ENCODE measurements at places on chromosomes 7 and 10.

DNA sequence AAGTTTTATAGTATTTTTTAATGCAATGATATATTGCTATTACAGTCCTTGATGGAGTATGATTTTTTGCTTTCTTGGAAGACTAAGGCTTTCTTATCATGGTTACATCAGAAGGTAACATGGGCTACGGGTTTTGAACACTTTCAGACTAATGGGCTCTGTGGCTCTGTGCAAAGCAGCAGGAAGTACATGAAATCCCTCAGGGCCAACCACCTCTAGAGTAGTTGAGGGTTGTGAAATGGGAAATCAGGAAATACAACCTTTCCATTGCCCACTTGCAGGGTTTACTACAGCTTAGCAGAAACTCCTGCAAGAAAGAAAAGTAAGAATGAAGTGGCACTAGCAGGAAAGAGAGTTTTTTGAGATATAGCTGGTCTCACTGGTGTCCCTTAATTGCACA is 853.5 kb downstream of the KCNMA1 start:
- DNase-seq = no peak

GRCh38 chr10:48381971-48382370 is 75.5 kb downstream of the MAPK8 start:
- no peak for DNase-seq

GRCh38 chr7:121166916-121167315 is 161.9 kb upstream of the WNT16 start:
- peak; percentile 4 for DNase-seq

- no peak for DNase-seq
Observed at GRCh38 chr10:30806850-30807249, 177.3 kb upstream of the LYZL2 start.

DNA sequence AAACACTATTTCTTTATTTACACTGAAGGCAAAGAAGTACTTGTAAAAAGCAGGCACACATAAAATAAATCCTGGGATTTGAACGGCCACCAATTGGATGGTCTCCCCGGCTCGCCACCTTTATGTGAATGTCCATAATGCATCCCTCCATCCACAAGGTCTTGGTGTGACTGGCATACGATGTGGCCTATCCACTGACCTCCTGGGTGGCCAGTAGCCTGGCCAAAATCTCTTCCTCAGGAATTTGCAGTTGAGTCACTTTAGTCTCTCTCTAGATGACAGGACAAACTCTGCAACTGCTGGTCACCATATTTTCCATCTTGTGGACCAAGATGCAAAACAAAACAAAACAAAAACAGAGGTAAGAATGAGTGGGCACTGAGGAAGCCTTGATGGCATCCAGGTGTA is 39.1 kb downstream of the CDK1 start:
- DNase-seq = no peak

DNA sequence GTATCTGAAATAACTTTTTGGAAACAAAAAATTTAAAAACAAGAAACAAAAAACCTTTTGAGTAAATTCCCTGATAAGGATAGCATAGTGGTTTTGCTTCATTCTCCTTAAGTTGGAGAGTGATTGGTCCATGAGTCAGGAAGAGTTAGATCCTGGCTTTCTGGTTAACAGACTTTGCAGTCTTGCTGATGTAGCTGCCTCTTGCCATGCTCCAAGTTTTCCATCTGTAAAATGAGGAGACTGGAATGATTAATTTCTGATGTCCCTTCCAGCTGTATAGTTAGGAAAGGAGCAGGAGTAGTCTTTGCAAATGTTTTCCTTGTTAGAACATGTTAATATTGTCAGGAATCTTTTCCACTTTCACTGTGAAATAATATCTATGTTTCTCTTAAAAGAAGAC is 266.6 kb downstream of the DNAJB9 start:
- no peak for DNase-seq

- no peak for DNase-seq
Observed at GRCh38 chr10:119742947-119743648, 17.2 kb downstream of the INPP5F start.

GRCh38 chr7:7159063-7159658 is 23.2 kb upstream of the C1GALT1 start:
- DNase-seq = no peak

GRCh38 chr7:88329532-88330463 is 23.1 kb upstream of the STEAP4 start:
- DNase-seq = no peak

- DNase-seq = peak; percentile 100
Observed at GRCh38 chr7:44606341-44607140, at the start of gene OGDH. TSS of gene OGDH (plus strand) at chr7:44606627. CDS start at chr7:44624344, 17,717 bp downstream.

DNA sequence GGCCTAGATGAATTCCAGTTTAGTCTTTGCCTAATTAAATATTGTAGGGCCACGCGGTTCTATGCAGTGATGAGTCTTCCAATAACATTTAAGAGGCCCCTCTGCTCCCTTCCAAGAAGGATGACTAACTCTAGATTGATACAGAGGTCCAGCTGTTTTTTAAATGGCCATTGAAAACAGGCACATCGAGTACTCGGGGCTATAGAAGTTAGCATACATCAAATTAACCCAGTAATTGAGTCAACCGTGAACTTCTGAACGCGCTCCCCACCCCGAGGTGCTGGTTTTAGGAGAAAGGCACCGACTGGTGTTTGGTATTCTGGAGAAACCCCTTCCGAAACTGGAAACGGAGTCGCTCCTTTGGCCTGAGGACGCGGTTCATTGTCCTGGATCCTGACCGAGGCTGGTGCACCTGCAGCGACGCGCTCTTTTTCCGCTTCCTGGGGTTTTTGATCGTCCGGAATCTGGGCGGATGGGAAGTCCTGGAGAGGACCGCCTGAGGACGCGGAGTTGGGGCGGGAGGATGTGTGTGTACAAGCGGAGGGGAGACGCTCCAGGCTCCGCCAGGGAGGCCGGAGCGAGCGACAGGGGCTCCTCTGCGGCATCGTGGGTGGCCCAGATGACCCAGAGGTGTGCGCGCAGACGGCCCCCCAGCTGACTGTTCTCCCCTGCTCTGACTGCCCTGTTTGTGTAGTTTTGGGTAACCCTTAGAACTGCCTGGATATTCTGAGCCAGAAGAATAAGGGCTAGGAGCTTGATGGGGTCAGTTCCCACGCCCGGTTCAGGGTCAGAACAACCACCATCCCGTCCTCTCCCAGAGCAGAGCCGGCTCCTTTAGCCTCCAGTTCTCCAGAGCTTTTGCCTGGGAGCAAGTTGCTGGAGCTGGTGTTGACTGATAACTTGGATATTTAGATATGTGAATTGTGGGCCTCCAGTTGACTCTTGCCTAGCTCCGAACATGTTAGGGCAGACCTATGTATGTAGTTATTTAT is 711 bp downstream of the FAM221A start:
- DNase-seq = peak; percentile 89

DNA sequence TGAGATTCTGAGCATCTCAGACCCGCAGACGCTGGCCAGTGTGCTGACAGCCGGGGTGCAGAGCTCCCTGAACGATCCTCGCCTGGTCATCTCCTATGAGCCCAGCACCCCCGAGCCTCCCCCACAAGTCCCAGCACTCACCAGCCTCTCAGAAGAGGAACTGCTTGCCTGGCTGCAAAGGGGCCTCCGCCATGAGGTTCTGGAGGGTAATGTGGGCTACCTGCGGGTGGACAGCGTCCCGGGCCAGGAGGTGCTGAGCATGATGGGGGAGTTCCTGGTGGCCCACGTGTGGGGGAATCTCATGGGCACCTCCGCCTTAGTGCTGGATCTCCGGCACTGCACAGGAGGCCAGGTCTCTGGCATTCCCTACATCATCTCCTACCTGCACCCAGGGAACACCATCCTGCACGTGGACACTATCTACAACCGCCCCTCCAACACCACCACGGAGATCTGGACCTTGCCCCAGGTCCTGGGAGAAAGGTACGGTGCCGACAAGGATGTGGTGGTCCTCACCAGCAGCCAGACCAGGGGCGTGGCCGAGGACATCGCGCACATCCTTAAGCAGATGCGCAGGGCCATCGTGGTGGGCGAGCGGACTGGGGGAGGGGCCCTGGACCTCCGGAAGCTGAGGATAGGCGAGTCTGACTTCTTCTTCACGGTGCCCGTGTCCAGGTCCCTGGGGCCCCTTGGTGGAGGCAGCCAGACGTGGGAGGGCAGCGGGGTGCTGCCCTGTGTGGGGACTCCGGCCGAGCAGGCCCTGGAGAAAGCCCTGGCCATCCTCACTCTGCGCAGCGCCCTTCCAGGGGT is 703 bp downstream of the RBP3 start:
- DNase-seq = no peak

GRCh38 chr7:35494407-35494806 is 200.5 kb downstream of the HERPUD2 start:
- DNase-seq = no peak

DNA sequence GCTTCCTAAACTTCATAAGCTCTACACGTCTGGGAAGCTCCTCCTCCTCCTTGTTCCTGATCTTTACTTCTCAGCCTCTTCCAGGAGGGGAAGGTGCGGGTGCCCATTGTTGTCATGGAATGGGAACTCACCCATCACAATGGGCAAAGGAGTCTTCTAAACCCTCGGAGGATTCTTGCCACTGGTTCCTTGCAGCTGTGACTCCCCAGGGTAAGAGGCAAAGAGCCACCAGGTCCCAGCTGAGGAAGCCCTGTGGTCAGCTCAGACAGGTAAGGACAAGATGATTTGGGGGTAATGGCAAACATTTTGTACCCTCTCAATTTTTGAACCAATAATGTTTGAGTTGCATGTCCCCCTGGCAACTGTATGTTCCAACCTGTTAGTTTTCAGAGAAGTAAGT is at the start of gene TEX36:
TEX36 (minus strand) TSS at position 101 of the 400 bp plus-strand sequence. CDS start 174 bp downstream, outside the sequence.
- no peak for DNase-seq

DNA sequence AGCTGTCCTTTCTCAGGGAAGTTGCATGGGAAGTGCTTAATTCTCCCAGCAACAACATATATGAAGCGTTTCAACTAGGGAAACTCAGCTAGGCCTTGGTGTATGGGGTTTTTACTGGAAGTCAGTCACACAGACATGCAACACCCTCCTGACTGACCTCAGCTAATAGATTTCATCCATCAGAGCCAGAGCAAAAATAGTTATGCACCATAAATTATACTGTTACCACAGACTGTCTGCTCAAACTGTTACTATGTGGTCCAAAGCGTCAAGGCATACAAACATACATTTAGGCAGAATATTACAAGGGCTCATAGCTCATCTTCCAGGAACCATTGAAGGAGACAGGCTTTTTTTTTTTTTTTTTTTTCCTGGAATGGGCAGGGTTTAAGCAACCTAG is 417.9 kb downstream of the ANKRD7 start:
- no peak for DNase-seq

- DNase-seq = peak; percentile 61
Observed at GRCh38 chr7:137953665-137954470, 48.0 kb downstream of the CREB3L2 start.

GRCh38 chr7:31893365-31893764 is 176.8 kb downstream of the PDE1C start:
- no peak for DNase-seq

DNA sequence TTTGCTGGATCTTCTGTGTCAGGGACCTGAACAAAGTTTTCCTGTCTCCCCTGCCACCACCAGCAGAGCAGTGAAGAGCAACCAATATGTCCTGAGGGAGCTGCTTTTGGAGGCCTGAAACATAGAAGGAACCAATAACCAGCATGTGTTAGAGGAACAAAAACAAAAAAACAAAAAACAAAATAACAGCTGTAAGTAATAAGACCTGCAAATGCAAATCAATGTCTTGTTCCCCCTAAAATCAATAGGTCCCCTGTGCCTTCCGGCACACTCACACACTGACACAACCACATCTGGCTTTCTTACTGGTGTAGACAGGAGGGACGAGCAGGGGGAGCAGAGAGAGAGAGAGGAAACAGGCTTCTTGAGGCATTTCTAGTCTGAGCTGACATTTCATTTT is 94.1 kb downstream of the NRG3 start:
- DNase-seq = no peak

DNA sequence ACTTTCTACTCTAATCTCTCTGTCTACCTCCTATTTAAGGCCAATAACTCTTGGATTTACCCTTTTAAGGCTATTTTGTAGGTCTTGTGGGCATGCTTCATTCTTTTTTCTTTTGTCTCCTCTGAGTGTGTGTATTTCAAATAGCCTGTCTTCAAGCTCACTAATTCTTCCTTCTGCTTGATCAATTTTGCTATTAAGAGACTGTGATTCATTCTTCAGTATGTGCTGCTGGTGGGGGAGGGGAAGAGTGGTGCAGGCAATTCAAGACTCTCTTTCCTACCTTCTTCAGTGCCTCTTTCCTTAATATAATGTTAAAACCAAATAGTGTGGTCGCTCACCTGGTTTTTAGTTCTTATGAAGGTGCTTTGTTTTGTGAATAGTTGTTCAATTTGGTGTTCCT is 20.0 kb downstream of the ABCB1 start:
- DNase-seq = peak; percentile 20

GRCh38 chr10:129934196-129934925 is 29.7 kb downstream of the EBF3 start:
- DNase-seq = no peak

DNA sequence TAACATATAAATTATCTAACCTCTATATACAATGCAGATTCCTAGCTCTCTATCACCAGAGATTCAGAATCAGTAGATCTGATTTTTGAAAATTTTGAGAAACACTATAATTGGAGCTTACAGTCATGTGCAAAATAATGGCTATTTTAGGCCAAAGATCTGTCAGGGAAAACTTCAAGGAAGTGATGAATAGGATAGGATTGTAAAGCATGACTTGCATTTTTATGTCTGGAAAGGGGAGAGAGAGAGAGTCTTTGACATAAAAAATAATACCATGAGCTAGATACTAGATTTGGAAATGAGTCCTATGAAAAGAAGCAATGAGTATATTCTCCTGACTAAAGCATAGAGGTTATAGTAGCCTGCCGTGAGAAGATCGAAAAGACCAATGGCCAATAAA is 181.1 kb downstream of the SDHAF3 start:
- DNase-seq = no peak

DNA sequence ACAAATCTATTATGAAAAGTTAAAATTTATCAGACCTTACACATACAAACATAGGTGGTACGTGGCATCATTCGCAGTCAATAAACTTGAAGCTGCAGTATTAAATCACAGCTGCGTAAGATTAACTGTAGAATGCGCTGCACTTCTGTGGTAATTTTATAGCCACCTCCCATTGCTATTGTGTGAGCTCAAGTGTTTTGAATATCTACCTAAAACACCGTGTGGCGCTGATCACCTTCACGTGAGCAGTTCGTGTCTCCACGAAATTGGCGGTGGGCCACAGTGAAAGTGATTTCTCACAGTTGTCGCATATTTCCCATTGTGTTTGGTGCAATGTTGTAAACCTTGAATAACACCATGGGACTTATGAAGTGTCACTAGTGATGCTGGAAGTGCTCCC is 102.8 kb downstream of the PLPP4 start:
- DNase-seq = no peak

DNA sequence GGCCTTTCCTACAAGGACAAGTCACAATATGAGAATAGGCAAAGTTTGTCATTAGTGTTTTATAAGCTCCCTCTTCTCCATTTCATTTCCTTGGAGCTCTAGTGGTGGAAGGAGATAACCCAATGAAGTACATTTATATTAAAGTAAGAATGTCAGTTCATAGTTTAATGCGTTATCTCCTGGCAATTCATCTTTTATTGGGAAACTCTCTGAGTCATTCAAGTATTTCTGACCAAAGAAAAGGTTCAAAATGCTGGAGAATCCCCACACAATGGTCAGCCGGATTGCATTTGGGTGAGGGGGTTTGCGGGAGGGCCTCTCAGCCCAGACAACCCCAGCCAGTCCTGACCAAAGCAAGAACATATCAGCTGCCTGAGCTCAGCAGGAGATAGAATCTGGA is 321.5 kb upstream of the NRP1 start:
- DNase-seq = no peak

- DNase-seq = no peak
Observed at GRCh38 chr10:127991543-127992255, 84.8 kb downstream of the PTPRE start.

Measured in neural progenitor cell (in vitro differentiated cells).